Stimulated activated CD4-positive, alpha-beta T cell treated with anti-CD3 and anti-CD28 coated beads, Interleukin-15, amount 100 ng/mL, for 1 hour (primary cell): ENCODE measurements at places on chromosomes 12 and 14.

GRCh38 chr12:12440784-12441428 lies 84.0 kb downstream of the BORCS5 start:
- no peak for DNase-seq

GRCh38 chr14:56782711-56783110 lies 27.6 kb downstream of the OTX2 start:
- no peak for DNase-seq

DNA sequence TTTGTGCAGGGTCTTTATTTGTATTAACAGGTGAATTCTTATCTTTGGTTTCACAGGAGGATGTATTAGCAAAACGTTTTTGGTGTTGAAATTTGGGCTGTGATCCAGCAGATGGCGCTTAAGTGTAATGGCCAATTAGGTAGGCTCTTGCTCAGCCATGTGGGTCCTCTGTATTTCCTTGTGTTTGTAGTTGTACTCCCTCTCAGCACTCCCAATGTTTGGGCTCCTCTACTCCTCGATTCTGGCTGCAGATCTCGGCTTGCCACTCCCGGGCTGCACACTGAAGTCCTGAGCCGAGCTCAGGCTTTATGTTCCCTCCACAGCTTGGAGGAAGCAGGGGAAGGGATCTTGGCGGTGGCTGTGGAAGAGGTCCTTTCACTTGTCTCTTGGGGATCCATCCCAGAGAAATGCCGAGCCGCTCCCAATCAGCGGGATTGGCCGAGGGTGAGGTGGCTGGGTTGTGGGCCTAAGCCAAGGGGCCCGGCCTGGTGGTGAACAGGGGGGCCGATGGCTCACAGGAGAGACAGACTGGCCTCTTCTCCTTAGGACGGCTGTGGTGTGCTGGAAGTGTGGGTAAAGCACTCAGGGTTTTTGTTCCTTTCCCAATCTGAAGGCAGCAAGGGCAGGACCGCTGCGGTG lies 133.7 kb downstream of the AEBP2 start:
- no peak for DNase-seq

GRCh38 chr12:51209259-51209658 lies 8.6 kb downstream of the POU6F1 start:
- no peak for DNase-seq

DNA sequence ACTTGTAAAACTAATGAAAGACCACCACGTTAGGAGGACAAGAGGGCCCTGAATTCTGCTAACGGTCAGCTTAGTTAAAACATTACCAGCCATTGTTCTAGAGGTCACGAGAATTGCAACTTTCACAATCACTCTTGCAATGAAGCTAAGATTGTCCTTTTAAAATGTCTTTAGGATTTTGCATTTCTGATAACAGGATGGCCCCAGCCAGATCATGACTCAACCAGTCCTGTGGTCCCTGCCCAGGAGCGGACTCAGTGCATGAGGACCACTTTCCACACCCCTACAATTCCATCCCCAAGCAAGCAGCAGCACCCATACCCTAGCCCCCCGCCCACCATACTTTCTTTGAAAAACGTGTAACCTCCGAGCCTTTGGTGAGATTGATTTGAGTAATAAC lies 28.7 kb downstream of the HSP90AA1 start:
- no peak for DNase-seq

GRCh38 chr14:25136811-25137210 lies 86.9 kb upstream of the STXBP6 start:
- DNase-seq, result no peak

GRCh38 chr14:100443603-100444002 lies 120.5 kb downstream of the SLC25A47 start:
- no peak for DNase-seq

DNA sequence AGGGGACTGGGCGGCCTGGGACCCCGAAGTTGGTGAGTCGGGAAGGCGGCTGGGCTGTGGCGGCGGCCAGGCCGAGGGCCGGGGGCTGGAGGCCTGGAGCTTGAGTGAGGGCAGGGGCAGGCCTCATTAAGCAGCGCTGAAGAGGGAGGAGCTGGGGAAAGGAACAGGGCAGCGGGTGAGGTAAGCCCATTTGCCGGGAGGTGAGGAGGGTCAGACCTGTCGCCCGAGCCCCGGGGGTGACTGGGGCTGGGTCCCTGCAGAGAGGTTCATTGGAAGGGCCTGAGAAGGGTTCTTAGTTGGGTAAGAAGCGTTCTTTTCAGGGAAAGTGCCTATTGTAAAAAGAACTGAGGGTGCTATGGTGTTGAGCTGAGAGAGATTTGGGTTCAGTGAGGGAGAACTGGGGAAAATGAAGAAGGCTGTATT lies 441 bp downstream of the RAB5B start:
- no peak for DNase-seq

GRCh38 chr12:89185889-89186288 lies 166.4 kb downstream of the DUSP6 start:
- no peak for DNase-seq

- DNase-seq, result no peak
Observed at GRCh38 chr14:44928793-44929192, 33.0 kb downstream of the KLHL28 start.

- DNase-seq, result no peak
Observed at GRCh38 chr12:91974541-91975085, 171.0 kb downstream of the BTG1 start.

- DNase-seq, result no peak
Observed at GRCh38 chr12:127648321-127648720, 618.6 kb upstream of the TMEM132C start.

GRCh38 chr14:68704736-68705720 lies 87.8 kb downstream of the ZFP36L1 start:
- DNase-seq, result no peak

- DNase-seq, result no peak
Observed at GRCh38 chr12:79344855-79345847, 345.6 kb downstream of the PAWR start.

GRCh38 chr14:42335918-42336317 lies 729.2 kb downstream of the LRFN5 start:
- no peak for DNase-seq

DNA sequence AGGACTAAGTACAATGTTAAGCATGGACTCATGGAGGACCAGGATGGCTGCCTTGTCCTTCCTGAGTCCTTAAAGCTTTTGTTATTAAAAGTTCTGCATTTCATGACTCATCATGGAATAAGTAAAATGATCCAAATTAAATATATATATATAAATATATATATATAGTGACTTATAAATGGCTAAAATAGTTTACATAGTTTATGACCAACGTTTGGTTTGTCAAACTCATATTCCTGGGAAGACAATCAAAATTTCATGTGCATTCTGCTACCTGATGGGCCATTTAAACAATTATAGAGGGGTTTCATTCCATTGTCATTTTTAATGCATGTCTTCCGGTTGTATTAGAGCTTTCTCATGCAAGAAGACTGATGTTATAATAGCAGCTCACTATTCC lies 1190.7 kb downstream of the FSCB start:
- no peak for DNase-seq
